ENCODE measurements at places on chromosomes 7 and 10. TPM values are rescaled to one million over a fixed set of nuclear protein-coding genes. Genes with fewer than 3 reads are reported as not detected.
A peak's percentile ranks its signal among the peaks of the same experiment; 100 is the strongest.

PDK4 gene
- total RNA-seq = not detected

VIPR2 gene
- not detected for total RNA-seq

WDR86 gene
- total RNA-seq = not detected

AP3M1 gene
- total RNA-seq = 50.4 TPM

IL6 gene
- total RNA-seq = 30.2 TPM

ANKRD22 gene
- not detected for total RNA-seq

GRID1 gene
- total RNA-seq = not detected

DGKB gene
- 0.35 TPM for total RNA-seq

HOGA1 gene
- total RNA-seq = 0.60 TPM

DNA sequence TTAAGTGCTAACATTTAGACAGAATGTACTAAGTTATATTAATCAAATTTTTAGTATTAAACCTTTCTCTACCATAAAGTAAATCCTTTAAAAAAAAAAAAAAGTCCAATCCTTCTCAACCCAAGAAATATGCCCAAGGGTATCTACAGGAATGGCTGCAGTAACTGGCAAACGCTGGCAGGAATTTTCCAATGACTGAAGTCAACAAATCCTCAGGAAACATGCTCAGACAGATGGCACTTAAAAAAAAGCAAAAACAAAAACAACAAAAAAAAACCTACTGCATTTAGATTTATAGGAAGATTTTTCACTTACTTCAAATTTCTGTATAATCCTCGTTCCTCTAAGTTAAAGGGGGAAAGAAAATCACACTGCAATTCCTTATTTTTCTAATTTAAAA is 666 bp downstream of the SVIL start:
- no peak for DNase-seq

- no peak for DNase-seq
These were observed 3.7 kb downstream of the METTL27 start for GRCh38 chr7:73838642-73839041.

DNA sequence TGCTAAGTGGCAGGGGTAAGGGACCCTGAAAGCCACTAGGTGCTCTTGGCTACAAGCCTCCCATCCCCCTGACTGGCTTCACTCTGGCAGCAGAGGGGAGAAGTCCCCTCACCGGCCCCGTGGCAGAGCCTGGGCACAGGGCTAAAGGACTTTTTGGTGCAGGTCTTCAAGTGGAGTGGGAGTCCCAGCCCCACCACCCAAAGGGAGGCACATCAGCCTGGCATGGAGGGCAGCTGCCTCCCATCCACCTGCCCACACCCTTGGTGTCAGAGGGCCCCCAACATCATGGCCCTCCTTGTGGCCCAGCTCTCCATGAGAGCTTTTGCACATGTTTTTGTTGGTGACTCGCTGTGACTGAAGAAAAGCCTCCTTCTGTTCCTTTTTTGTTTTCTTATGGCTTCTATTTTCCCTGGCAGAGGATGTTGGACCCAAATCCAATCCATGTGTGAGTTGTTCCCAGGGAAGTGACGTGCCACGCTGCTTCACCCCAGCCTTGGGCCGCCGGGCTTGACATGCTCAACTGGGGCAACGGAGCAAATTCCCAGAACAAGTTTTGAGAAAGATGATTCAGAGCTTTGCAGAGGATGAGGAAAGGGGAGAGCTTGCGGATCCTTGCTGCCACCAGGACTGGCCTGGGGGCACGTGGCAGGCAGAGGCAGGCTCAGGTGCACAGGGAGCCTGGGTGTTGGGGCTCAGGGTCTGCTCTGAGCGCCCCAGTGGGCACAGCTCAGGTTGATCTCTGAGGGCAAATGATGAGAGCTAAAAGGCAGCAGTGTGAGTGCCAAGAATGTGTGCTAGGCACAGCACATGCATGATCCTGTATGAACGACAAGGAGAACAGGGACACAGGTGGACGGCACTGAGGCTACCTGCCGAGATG is 1.9 kb upstream of the AEBP1 start:
- peak; percentile 93 for DNase-seq

- DNase-seq = no peak
These were observed 47.4 kb downstream of the TNS3 start for GRCh38 chr7:47534322-47535034.

DNA sequence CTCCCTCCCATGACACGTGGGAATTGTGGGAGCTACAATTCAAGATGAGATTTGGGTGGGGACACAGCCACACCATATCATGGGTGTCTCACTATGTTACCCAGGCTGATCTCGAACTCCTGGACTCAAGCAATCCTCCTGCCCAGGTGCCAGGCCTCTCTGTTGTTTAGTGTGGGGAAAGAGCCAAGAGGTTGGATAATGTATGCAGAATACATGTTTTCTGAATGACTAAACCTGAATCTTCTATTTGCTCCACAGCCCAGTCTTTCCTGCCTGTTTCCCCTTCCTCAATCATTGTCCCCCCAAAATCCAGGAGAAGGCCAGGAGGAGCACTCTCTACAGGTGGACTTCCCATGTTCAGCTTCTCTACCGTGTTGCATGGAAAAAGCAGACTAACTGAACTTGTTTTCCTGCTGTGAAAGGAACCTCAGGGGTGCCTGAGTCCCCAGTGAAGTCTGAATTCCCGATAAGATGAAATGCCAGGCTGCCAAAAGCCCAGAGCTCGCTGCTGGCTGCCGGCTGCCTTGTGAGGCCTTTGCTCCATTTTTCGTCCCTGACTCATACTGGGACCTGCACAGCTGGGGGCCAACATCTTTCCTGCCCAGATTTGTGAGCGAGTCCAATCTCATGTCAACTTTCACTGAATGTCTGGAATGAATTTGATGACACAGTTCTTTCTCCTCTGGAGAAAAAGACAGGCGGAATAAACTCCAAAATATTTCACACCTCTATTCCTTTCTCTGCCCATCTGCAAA is 588.0 kb downstream of the CALN1 start:
- DNase-seq = no peak

GRCh38 chr10:120700426-120700825 is 150.7 kb upstream of the WDR11 start:
- no peak for DNase-seq

DNA sequence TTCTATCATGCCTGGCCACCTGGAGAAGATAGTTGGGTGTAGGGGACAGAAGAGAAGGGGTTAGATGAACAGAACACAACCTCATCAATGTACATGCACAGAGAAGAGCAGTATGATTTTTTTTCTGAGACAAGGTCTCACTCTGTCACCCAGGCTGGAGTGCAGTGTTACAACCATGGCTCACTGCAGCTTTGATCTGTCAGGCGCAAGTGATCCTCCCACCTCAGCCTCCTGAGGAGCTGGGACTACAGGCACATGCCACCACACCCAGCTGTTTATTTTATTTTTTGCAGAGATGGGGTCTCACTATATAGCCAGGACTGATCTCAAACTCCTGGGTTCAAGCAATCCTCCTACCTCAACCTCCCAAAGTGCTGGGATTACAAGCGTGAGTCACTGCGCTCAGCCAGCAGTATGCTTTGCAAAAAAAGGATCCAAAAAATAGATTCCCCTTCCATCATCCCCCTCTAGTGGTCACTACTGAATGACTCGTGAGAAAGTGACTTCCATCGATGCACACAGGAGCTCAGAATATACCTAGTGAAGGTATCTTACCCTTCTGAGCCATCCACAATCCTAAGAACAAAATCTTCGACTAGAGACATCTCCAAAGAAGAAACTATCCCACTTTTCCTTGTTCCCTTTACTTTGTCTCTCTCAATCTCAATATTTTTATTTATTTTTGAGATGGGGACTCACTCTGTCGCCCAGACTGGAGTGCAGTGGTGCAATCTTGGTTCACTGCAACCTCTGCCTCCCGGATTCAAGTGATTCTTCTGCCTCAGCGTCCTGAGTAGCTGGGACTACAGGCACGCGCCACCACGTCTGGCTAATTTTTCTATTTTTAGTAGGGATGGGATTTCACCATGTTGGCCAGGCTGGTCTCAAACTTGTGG is 21.0 kb downstream of the ZCWPW1 start:
- DNase-seq = peak; percentile 73

- DNase-seq = no peak
These were observed 160.3 kb downstream of the EGFR start for GRCh38 chr7:55178863-55179773.

DNA sequence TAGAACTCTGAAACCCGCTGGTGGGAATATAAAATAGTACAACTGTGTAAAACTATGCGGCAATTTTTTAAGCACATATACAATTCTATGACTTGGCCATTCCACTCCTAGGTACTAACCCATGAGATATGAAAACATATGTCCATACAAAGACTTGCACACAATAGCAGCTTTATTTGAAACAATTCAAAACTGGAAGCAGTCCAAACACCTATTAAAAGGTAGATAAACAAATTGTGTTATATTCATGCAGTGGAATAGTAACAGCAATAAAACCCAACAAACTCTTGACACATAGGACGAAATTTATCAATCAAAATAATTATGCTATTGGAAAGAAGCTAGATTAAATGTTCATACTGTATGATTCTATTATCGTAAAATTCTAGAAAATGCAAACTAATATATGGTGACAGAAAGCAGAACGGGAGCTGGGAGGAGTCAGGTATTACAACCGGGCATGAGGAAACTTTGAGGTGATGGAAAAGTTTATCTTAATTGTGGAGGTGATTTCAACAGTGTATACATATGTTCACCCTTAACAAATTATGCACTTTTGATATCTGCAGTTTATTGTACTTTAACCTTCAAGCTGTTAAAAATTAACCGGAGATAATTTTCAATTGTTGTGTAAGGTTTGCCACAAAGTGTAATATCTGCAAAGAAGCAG is 803 bp upstream of the STK31 start:
- DNase-seq = no peak

GRCh38 chr7:142272841-142273240 is 15.0 kb upstream of the PRSS58 start:
- DNase-seq = no peak

GRCh38 chr7:21603972-21604749 is 61.3 kb downstream of the DNAH11 start:
- no peak for DNase-seq

DNA sequence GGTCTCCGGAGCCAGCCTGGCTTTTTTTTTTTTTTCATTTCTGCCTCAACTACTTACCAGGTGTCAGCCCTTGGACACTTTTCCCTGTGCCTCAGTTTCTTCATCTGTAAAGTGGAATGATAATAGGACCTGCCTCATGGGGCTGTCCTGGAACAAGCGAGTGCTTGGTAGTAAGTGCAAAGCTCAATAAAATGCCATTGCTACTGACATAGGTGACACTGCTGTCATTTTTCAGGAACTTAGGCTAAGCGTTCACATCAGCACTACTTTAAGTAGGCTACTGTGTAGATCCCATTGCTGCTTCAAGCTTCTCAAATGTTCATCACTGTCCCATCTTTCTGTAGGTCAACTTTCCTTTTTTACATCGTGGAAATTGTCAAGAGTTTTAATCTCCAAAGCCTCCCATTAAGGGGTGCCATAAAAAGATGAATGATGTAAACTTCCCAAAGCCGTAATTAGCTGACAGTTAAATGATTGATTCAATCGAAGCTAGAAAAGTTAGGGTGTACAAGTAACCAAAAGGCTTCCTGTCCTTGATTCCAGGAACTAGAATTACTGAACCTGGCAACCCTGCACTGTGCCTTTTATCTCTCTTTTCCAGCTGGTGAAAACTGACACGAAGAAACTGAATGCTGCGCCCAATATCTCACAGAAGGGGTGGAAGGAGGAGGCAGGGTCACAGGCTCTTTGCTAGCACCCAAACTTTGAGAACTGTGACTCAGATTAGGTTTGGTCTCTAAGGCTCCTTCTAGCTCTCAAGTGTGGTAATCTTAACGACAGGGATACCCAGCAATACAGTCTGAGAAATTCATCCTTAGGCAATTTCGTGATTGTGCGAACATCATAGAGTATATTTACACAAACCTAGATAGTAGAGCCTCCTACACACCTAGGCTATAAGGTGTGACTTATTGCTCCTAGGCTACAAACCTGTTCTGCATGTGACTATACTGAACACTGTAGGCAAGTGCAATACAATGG is 861 bp upstream of the USP6NL start:
- DNase-seq = no peak

DNA sequence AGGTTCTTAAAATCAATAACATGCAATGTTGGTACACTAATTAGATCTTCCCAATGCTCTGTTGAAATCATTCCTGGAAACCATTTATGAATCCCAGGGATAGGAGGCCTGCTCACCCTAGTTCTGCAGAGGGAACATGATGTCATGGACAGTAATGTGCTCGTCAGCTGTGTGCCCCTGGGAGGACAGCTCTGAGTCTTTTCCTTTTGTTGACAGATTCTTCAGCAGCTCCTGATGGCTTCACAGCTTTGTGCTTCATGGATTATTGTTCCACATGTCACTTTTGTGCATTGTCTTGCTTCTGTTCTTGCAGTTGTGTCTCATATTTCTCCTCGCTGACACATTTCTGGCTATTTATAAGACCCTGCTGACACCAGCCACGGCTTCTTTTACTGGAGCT is 367.5 kb downstream of the CCSER2 start:
- DNase-seq = no peak

DNA sequence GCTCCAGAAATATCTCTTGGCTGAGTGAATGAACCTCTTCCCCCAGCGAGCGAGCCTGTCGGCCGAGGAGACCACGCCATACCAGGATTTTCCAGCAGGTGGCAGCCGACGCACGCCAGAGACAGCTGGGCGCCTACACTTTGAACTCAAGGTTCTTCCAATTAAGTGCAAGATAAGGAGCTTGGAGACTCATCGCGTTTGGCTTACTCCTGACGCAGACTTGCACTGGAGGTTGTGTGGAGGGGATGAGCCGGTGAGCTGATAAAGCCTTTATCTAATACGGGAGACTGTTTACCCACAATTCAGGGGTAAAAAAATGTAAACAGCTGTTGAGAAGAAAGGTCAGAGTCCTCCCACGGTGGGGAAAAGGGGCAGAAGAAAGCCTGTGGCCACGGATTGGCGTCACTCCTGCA is 45.9 kb upstream of the EMX2 start:
- DNase-seq = peak; percentile 74

- DNase-seq = peak; percentile 90
These were observed 30.5 kb downstream of the SHTN1 start for GRCh38 chr10:116974456-116975005.

GRCh38 chr10:84138478-84139125 is 707 bp upstream of the GHITM start:
- no peak for DNase-seq

- DNase-seq = peak; percentile 12
These were observed 7.1 kb downstream of the DOCK4 start for GRCh38 chr7:112199035-112199655.

DNA sequence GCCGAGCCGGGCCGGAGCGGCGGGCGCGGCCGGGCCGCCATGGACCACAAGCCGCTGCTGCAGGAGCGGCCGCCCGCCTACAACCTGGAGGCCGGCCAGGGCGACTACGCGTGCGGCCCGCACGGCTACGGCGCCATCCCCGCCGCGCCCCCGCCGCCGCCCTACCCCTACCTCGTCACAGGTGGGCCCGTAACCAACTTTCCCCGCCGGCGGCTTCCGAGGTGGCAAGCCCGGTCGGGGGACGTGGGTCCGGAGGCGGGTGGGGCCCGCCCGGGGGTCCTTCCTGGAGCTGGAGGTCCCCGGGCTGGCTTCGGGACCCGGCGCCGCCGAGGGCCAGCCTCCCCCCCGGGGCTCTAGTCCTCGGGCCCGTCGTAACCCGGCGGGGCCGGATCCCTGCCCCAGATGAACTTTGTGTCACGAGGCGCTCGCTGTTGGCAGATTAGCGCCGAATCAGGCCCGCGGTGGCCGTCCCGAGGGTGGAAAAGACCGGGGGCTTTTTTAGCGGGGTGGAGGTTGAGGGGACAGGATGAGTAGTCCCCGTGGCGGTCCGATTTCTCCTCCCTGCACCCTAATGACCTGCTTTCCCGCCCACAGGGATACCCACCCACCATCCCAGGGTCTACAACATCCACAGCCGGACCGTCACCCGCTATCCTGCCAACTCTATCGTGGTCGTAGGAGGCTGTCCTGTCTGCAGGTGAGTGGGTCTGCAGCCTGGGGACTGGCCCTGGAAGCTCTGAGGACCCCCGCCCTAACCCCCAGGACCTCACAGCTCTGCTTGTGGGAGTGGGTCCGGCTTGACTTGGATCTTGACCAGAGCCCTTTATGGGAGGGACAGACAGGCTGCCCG is 496 bp downstream of the BRI3 start:
- no peak for DNase-seq
